ENCODE measurements at places on chromosomes 7 and 10.

- no peak for DNase-seq
These were observed 9.8 kb downstream of the ARHGAP12 start for GRCh38 chr10:31918671-31919409.

DNA sequence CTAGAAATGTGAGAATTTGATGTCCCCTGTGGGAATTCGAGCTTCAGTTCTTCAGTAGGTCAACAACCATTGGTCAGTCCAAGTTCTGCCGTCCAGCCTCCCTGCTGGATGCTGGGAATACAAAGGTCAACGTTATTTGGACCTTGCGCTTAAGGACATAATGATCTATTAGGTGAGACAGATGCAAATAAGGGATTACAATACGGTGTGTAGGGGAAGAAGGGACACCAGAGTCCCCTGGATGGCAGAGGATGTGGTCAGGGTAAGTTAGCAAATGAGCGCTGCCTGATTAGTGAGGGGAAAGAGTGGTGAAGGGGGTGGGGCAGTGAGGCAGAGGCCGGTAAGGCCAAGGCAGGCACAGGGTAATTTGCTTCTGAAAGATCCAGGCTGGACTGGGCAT is 16.2 kb downstream of the CCNY start:
- no peak for DNase-seq

DNA sequence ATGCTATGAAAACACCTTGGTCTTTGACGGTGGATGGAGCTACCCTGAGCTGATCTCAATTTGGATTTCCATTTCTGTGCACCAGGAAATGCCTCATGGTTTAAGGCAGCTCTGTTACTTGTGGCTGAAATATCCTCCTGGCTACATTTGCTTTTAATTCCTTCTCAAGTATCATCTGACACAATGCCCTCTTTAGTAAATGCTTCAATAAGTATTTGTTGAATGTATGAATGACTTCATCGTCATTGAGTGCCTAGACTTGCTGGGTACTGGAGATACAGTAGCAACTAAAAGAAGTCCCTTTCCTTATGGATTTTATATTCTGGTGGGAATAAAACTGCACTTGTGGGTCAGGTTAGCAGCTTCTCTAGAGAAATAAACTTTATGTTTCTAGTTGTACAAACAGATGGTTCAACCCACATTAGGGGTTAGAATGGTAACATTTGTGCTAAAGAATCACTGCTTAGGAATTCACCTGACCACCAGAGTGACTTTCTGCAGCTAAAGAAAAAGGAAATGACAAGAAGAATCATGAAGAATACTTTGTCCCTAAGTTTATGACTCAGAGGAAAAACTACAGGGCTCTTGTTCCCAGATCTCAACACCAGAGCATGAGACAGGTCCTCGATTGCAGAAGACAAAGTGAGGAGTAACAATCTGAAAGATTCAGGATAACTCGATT is 21.8 kb upstream of the SMNDC1 start:
- DNase-seq: no peak

DNA sequence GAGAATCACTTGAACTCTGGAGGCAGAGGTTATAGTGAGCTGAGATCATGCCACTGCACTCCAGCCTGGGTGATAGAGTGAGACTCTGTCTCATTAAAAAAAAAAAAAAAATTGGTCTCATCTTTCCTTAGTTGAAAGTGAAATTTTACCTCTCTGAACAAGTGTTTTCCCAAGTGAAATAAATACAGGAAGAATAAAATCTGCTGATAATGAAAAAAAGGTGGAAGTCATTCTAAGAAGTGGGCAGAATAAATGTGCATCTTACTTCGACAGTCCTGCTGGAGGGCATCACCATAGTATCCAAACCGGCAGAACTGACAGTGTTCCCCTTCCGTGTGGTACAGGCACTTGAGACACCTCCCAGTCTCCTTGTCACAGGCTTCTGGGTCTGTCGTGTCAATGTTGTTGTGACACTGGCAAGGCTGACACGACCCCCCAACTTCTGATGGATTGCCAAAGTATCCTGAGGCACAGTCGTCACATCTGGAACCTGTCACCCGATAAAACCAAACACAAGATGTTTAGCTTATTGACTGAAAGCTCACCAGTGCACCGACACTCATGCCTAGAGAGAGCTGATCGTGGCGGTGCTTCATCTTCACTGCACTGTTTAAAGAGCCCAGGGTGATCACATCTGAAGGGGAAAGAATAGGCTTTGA is 49.6 kb downstream of the LAMB1 start:
- no peak for DNase-seq

DNA sequence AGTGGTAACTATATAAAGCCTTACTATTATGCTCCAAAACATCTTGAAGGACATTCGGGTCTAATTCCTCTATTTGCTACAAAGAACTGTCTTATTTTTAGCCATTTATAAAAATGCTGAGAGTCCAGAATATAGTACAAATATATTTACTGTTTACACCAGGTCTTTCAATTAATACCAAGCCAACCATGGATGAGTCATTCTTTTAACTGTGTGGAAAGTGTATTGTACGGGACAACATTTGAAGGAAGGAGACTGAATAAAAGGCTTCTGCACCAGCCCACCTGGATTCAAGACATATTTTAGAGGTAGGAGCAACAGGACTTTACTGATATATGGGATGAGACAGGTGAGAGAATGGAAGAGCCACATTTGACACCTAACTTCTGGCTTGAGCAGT is 35.4 kb downstream of the MASTL start:
- DNase-seq: no peak
